Stimulated activated CD4-positive, alpha-beta T cell treated with anti-CD3 and anti-CD28 coated beads, Interleukin-1b, Interleukin-23, amount 100 ng/mL, for 1 hour (primary cell): ENCODE measurements at places on chromosomes 7 and 10.

- no peak for DNase-seq
Observed at GRCh38 chr10:111600772-111601171, 523.9 kb downstream of the ADRA2A start.

- DNase-seq = no peak
Observed at GRCh38 chr10:96260014-96260413, 11.4 kb downstream of the BLNK start.

DNA sequence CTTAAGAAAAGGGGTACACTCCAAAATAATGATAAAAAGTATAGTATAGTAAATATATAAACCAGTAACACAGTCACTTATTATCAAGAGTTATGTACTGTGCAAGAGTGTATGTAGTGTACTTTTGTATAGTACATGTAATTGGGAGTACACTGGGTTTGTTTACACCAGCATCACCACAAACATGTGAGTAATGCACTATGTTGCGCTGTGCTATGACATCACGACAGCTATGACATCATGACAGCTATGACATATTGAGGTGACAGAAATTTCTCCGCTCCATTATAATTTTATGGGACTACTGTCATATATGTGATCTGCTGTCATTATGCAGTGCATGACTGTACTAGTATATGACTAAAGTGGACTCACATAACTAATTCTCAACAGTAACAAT is 84.6 kb downstream of the KMT2C start:
- no peak for DNase-seq

DNA sequence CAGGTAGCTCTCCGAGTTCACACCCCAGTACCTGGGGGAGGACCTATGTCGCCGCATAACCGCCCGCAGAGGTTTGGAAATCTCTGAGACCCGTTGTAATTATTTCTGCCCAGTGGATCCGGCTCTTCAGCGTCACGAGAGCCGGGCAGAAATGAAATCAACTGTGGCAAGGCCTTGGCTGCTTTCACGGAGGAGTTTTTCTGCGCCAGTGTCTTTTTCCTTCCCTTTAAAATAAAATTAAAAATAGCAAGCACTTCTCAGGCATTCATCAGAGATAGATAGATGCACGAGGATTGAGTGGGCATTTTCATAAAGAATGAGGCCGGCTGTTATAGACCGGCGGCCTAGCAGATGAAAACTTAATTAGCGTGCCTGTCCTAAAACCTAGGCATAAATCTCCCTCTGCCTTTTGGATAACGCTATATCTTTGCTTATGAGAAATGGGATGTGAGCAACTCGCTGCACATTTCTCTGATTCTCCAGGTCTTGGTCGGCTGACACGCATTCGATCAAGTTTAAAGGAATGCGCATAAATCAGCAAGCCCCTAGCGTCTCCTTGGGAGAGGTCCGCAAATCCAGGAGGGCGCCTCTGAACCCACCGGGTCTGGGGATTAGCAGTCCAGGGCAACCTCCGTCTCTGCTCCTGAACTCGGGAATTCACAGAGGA is 6.4 kb downstream of the HOXA13 start:
- DNase-seq = no peak

DNA sequence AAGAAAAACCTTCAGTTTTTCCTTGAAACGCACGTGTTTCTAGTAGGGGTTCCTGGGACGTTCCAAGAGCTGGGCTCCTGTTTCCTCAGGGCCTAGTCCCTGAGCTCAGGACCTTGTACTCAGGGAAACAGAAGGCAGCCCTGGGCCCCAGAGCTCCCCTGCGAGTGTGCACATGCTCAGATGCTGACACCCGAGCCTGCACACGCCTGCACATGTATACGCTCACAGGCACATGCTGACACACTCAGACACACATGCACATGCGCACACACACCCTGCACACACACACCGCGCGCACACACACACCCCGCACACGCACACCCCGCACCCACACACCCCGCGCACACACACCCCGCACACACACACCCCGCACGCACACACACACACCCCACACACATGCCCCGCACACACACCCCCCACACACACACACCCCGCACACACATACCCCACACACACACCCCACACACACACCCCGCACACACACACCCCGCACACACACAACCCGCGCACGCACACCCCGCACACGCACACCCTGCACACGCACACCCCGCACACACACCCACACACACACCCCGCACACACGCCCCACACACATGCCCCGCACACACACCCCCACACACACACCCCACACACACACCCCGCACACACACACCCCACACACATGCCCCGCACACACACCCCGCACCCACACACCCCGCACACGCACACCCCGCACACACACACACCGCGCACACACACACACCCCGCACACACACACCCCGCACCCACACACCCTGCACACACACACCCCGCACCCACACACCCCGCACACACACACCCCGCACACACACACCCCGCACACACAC is 52.2 kb downstream of the CALML3 start:
- no peak for DNase-seq

- DNase-seq = no peak
Observed at GRCh38 chr7:159136442-159136841, 8.2 kb downstream of the VIPR2 start.

DNA sequence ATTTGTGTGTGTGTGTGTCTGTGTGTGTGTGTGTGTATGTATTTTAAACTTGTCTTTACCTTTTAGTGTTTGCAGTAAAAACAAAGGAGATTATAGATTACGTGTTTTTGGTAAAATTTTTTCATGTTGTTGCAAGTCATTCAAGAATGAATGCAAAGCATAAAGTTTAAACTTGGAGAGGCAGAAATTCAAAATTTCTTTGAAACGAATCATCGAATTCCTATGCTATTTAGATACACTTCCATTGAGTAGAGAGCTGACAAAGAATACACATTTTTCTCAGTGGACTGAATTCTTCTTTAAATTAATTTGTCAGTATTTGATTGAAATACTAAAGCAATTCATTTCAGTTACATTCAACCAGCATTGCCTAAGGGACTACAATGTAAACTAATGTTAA is 66.0 kb upstream of the HDAC9 start:
- DNase-seq = no peak

GRCh38 chr10:21022821-21023220 is 125.7 kb upstream of the NEBL start:
- no peak for DNase-seq

- no peak for DNase-seq
Observed at GRCh38 chr7:77351539-77352004, 64.6 kb downstream of the GSAP start.

- DNase-seq = no peak
Observed at GRCh38 chr10:91519899-91520514, 109.9 kb downstream of the HECTD2 start.

DNA sequence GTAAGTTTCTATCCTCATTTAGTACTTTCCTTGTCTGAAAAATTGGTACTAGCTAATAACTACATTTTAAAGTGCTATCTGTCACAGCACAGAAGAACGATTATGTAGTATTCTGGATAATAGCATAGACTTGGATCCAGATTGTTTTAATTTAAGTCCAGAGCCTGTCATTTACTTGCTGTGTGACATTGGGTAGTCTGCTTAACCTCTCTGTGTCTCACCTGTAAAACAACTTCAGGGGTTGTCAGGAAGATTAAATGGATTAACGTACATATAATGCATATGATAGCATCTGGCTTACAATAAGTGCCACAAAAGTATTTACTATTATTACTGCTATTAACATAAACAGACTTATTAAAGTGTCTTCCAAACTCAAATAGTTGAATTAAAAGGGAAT is 1221.4 kb downstream of the GATA3 start:
- no peak for DNase-seq

- no peak for DNase-seq
Observed at GRCh38 chr7:30984359-30985107, 20.8 kb downstream of the GHRHR start.
